Iris pigment epithelial cell (primary cell): ENCODE measurements at places on chromosomes 2 and 18.
A peak's percentile ranks its signal among the peaks of the same experiment; 100 is the strongest.

GRCh38 chr2:218295029-218295428, 2.7 kb upstream of the TMBIM1 start:
- DNase-seq = no peak

GRCh38 chr2:172788871-172789270, 53.2 kb downstream of the RAPGEF4 start:
- DNase-seq = no peak

GRCh38 chr2:170973492-170974303, 44.6 kb downstream of the GORASP2 start:
- DNase-seq = peak; percentile 69

GRCh38 chr2:241532168-241532567, 23.8 kb upstream of the STK25 start:
- DNase-seq = no peak

- DNase-seq = no peak
These were observed 7.3 kb downstream of the CEBPZ start for GRCh38 chr2:37224063-37224462.

DNA sequence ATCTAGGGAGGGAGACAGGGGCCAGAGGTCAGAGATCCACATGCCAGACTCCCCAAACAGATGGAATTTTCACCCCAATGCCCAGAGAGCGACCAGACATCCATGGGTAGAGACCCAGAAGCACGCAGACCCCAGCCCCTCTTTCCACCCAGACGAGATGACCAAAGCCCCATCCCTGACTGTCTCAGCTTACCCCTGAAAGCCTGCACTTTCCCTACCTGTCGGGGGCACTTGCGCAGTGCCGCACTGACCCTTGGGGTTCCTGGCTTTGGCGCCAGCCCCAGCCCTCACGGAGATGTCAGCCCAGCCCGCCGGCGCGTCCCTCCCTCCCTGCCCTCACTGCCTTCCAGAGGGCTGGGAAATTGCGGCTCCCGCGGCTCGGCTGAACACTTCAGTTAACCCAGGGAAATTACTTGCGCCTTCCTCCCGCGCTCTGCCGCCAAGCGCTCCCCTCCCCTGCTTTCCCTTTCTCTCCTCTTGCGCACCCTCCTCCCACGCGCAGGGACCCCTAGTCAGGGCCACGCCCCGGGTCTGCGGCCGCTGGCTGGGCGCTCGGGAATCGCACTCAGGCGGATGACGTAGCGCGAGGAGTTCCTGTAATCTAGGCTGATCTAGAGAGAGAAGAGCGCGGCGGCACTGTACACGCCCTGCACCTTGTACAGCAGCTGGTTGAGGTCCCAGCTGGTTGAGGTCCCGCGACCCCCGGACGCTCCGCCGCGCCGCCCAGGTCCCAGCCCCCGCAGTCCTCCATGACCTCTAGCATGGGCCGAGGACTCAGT, 12.0 kb downstream of the ALPG start:
- peak; percentile 38 for DNase-seq

DNA sequence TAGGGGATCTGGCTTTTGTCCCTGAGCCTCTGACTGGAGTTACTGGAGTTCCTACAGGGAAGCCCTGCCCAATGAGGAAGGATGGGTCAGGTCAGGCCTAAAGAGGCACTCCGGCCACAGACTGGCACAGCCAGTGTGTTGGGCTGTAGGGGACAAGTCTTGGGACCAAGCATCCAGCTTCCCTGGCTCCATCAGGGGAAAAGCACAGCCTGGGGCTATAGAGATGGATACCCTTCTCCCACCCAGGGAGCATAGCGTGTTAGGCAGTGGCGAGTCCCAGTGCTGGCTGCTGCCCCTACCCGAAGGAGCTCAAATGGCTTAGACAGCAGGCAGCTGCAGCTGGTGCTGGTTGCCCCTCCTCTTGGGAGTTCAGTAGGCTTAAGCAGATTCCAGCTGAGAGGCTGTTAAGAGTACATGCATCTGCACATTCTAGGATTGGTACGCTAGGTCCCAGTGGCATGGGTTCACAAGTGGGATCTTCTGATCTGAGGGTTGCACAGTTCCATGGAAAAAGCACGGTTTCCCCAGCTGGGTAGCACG, 111.4 kb downstream of the DCDC2C start:
- DNase-seq = no peak

GRCh38 chr2:220937245-220937644, 634.9 kb downstream of the EPHA4 start:
- no peak for DNase-seq

GRCh38 chr2:26430826-26431225, 29.1 kb downstream of the DRC1 start:
- DNase-seq = peak; percentile 64

DNA sequence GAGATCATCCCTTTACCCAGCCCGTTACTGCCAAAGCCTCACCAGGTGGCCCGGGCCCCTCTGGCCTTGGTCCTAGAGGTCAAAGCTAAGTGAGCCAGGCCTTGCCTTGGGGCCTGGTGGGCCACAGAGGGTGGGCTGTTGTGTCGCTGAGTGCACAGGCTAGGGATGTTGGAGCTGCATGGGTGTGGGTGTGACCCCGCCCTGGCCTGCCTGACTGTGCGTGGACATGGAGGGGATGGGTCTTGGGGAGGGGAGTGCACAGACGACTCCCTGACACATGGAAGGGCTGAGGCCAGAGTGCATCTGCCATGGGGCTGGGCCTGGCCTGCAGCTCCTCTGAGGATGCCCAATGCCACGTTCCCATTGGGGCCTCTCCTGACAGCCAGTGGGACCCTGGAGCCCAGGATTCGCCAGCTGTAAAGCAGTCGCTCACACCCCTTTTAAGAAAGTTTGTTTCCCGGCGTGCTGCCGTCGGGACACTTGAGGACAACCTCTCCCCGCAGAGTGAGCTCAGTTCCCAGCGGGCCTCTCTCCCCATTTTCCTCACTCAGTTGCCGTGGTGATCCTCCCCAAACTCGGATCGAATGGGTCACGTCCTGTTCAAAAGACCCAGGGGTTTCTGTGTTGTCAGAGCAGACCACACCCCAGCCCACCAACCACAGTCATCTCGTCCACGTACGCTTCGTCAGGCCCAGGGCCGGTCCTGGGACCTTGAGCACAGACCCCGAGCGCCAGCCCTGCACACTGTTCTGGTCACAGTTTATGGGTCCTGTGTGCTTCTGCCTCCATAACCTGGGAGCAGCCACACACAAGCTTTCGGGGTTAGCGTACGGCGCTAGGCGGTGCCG, 93.5 kb downstream of the NFATC1 start:
- DNase-seq = no peak

GRCh38 chr2:222313816-222314215, 15.0 kb upstream of the PAX3 start:
- no peak for DNase-seq

DNA sequence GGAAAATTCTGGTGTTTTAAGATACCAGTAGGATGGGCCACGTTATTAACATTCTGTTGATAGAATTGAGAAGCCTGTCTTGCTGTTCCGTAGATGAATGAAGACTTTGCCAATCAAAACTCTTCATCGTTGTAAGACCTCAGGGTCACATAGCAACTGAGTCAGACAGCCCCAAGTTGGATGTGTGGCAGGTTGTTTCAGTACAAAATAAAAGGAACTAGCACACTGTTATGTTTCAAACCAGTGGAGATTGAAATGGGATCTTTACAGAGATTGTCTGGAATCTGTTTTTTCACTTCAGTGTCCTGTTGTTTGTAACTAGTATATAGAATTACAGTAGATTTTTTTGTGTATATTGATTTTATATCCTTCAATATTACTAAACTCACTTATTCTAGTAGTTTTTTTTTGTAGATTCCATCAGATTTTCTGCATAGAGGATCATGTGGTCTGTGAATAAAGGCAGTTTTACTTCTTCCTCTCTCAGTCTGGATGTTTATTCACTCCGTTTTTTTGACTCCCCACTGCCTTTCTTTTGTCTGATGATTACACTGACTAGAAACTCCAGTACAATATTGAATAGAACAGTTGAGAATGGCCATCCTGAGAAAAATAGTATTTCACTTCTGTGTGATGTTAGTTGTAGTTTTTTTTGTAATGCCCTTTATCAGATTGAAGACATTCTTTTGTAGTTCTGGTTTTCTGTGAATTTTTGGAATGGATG, 22.7 kb downstream of the EPC2 start:
- peak; percentile 45 for DNase-seq

- no peak for DNase-seq
These were observed 15.5 kb downstream of the SCYGR4 start for GRCh38 chr2:227632827-227633226.

DNA sequence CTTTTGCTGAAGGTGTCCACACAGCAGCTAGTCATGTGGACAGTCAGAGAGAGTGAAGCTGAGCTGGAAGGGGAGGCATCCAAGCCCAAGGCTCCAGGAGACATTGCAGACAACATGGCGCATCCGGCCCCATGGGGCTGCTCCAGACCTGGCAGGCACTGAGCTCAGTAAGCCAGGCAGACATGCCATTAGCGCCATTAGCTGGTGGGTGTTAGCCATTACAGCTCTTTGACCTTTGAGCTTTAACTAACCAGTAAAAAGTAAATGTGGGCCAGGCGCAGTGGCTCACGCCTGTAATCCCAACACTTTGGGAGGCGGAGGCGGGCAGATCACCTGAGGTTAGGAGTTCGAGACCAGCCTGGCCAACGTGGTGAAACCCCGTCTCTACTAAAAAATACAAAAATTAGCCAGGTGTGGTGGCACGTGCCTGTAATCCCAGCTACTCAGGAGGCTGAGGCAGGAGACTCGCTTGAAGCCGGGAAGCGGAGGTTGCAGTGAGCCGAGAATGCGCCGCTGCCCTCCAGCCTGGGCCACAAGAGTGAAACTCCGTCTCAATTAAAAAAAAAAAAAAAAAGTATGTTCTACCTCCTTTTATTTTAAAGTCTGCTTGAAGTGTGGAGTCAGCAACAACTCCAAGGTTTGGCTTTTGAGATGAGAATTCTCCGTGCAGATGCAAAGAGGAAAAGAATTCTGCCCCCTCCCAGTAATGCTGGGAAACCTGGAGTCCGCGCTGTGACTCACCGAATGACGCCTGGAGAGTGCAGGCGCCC, 69.4 kb downstream of the TWSG1 start:
- no peak for DNase-seq

- DNase-seq = no peak
These were observed 39.6 kb upstream of the CLASP1 start for GRCh38 chr2:121688820-121689219.
